ENCODE measurements at places on chromosomes 5 and 9.

- DNase-seq = no peak
Observed at GRCh38 chr5:173866243-173866857, 21.8 kb upstream of the CPEB4 start.

DNA sequence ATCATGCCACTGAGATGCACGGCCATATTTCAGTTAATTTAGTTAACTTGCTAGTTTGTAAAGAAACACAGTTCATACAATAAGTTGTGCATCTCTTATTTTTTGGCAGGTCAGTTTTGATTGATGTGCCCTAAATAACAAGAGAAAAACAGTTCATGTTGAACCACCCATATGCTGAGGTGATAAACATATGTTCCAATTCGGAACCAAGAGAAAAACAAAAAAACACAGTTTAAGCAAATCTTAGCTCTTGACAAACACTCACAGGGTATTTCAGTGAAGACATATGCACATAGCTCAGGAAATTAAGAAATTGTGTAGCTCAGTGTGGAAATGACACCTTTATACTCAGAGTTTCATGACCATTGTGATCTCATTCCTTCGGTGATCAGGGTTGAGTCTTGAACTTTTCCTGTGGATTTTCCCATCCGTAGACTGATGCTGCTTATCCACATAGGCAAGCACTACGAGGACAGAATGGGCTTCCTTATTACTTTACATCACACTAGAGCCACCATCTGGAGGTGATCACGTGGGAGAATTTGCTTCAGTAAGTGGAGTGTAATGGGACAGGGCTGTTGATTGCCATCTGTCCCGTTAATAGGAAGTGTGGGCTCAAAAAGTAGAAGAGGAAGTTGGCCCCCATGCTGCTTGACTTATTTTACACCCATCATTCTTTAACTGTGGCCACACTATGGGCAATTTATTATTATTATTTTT, 773.0 kb downstream of the MTRR start:
- DNase-seq = no peak

DNA sequence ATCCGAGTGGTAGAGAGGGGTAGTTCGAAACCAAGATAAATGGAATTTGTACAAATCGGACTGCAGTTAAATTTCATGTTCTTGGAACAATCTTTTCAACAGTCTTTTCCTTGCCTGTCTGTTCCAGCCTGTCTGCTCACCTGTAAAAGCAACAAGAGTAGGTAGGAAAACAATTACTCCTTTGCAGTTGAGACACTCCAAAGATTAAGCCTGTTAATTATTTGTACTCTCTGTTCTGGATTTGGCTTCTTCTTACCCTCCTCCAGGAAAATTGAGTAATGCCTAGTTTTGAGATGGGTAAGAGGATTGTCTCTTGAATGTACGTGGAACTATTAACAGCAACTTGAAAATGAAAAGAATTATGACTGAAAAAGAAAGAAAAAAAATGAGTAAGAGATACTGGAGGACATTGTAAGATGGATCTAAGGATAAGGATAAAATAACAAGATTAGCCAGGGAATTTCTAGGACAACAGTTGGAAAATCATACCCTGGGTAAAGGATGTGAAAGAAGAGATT, 24.3 kb downstream of the SPAAR start:
- DNase-seq = no peak

GRCh38 chr9:92960561-92961290, 13.4 kb downstream of the FGD3 start:
- no peak for DNase-seq

DNA sequence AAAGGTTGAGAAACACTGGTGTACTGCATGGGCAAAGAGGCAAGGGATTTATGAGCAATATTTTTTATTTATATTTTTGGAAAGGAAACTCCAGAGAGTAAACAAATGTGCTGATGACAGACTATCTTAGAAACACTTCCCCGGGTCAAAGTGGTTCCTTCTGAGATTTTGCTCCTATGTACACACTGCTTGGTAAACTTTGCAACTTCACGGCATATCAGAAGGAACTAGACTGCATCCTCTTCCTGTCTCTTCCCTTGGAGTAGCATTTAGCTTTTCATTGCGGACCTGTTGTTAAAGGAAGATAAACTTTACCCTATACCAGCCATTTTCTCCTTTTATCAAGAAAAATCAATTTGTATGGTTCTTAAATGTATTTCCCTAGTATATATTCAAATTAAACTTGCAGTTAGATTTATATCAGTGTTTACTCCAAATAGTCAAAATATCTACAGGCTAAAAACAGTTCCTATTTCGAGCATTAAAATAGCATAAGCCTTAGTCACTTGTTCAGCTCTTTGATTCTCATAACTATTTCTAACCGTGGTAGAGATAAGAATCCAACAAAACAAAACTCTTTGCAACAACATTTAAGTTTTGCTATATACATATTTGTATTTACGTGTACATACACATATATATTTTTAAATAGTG, 48.0 kb upstream of the LRRC19 start:
- DNase-seq = no peak

- DNase-seq = no peak
Observed at GRCh38 chr5:69516769-69517168, 24.2 kb downstream of the OCLN start.

DNA sequence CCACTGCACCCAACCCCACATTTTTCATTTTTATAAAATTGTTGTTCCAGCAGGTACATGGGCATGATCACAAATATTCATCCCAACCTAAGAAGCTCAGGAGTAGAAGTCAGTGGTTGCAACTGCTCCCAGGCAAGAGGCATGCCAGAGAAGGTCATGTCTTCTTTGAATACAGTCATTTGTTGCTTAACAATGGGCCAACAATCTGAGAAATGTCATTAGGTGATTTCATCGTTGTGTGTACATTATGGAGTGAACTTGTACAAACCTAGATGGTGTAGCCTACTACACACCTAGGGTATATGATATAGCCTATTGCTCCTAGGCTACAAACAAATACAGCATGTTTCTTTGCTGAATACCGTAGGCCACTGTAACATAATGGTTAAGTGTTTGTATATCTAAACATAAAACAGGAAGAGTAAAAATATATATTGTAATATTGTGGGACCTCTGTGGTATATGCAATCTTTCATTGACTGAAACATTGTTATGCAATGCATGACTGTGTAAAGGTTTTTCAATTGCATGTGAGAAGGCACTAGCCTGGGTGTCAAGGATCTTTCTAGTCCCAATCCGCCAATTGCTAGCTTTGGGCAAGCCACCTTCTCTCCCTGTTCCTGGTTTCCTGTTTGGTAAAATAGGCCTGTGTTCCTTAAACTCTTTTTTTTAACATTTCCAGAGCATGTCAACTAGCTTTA, 27.6 kb downstream of the ATP10B start:
- no peak for DNase-seq

GRCh38 chr5:93017849-93018248, 563.2 kb downstream of the NR2F1-AS1 start:
- DNase-seq = no peak

DNA sequence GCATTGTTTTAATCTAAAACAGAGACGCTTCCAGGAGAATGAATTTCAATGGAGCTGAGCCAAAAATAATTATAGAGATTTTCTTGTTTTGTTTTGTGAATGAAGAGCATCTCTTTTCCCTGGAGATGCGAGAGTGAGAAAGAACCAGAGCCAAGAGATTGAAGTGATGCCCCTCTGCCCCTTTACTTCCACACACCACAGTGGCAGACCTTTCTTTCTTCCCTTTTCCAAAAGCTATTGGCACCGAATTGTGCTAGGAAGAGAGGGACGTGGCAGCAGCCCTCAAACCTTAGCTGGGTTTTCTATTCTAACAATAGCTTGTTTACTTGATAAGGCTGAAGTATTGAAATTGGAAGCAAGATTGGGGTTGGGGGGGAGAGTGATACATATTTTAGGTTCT, 133.0 kb upstream of the TMEM161B start:
- no peak for DNase-seq

- DNase-seq = no peak
Observed at GRCh38 chr9:7921545-7922197, 122.1 kb upstream of the DMAC1 start.

- DNase-seq = no peak
Observed at GRCh38 chr9:26786564-26786963, 106.0 kb downstream of the CAAP1 start.

All from H7 (cell line).